ENCODE measurements at places on chromosomes 5 and 9.

GRCh38 chr5:111856876-111857466 lies 100.0 kb upstream of the NREP start:
- DNase-seq, result no peak

GRCh38 chr5:80837679-80838078 lies 122.5 kb upstream of the RASGRF2 start:
- no peak for DNase-seq

- no peak for DNase-seq
Observed at GRCh38 chr9:94649100-94649819, 9.9 kb upstream of the FBP1 start.

DNA sequence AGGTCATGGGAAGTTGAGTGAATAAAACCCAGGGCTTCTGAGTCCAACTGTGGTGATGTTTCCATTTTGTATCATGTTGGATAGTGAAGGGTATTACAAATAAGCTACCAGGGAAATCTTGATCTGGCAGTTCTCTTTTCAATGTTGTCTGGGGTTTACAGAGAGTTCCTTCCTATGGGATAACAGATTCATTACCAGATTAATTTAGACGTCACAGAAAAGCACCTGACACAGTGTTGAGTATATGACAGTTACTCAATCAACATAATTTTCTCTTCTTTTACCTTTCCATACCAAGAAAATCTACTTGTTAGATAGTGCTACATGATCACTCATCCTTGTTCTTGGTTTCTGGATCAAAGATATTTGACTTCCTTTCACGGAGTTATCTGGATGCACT lies 270.9 kb downstream of the ACTL7B start:
- no peak for DNase-seq

GRCh38 chr5:77844373-77844622 lies 68.2 kb upstream of the TBCA start:
- DNase-seq, result no peak

GRCh38 chr5:29240379-29240778 lies 1953.1 kb upstream of the CDH6 start:
- DNase-seq, result no peak

GRCh38 chr5:6712577-6713273 lies 507 bp upstream of the TENT4A start:
- peak; percentile 96 for DNase-seq

- no peak for DNase-seq
Observed at GRCh38 chr5:92265804-92266203, 882.7 kb upstream of the ARRDC3 start.

DNA sequence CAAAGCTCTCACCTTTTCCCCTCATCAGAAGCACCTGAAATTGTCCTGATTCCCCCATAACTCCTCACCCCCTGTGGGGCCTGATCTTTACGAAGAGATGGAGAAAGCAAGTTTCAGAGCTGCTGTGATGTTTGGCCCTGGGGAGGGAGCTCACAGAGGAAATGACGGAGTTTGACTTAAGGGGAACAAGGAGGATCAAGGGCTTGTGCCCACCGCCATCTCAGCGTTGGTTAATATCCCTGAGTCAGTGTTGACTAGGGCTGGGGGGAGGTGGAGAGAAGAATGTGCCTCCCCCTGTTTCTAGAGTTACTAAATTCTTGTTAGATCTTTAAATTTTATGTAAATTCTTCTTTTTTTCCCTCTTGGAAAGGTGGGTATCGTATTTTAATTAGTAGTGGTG lies 27.8 kb downstream of the FGF18 start:
- no peak for DNase-seq

DNA sequence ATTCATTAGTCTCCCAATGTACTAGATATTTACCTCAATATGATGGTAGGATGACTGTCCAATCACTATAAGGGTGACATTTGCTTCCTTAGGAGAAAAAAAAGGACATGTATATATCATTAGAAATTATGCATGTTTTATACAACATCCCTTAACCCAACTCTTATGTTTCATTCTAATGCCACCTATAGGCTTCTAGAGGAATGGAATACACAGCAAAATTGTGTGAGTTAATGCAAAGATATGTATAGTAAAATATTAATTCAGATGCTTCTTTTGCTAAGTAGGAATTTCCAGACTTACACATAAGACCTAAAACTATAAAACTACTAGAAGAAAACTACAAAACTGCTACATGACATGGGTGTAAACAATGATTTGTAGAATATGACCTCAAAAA lies 3.5 kb downstream of the PRXL2C start:
- peak; percentile 31 for DNase-seq

- DNase-seq, result no peak
Observed at GRCh38 chr9:131045300-131046092, 36.5 kb downstream of the LAMC3 start.

- no peak for DNase-seq
Observed at GRCh38 chr9:18730241-18730640, 256.3 kb downstream of the ADAMTSL1 start.

DNA sequence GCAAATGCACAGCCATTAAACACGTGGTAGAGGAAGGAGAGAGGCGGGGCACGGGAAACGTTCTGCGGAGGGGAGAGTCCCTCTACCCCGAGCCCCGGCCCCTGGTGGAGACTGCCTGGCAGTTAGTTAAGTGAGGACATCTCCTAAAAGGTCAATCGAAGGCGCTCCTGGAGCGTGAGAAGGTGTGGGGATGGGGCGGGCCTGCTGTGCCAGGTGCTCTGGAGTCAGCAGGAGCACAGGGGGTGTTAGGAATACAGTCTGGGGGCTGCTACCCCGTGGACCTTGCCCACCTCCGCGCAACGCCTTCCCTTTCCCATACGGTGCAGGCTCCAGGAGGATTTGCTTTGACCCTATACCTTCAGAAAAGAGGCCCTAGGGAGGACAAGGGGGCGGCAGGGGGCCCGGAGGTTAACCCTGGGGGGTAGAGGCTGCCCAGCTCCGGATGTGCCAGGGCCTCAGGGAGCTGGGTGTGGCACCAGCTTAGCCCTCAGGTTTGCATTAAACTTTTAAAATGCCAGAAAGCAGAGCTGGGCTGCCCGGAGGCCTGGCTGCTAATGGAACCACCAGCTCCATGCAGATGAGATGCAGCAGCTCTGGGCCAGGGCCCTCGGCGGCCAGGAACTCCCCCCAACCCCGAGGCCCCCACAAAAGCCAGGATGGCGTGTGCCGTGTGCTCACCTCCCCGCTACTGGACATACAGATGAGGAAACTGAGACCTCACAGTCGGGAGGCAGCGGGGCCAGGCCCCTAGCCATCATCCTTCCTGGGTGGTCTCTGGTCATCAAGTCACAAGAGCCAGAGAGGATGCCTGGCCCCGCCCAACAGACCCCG lies 39.2 kb downstream of the NACC2 start:
- no peak for DNase-seq

DNA sequence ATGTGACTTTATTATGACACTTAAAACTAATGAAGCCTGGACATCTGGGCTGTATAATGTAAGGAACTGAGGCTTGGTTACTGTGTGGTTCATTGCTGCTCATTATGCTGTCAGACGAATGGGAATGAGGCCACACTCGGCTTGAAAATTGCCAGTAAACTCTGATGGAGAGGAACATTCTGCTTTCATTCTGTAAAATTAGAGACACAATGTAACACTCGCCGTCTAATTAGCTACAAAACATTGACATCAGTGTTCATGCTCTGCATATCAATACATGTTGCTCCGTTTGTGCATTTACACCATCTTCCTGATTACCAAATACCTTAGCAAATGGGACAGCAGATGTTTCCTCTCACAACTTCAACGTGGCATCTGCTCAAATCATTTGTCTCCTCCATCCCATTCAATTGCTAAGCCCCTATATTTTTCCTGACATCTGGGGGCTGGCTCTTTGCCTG lies 133.0 kb downstream of the SLC28A3 start:
- DNase-seq, result no peak

- no peak for DNase-seq
Observed at GRCh38 chr5:96984506-96985192, 48.8 kb downstream of the LNPEP start.

DNA sequence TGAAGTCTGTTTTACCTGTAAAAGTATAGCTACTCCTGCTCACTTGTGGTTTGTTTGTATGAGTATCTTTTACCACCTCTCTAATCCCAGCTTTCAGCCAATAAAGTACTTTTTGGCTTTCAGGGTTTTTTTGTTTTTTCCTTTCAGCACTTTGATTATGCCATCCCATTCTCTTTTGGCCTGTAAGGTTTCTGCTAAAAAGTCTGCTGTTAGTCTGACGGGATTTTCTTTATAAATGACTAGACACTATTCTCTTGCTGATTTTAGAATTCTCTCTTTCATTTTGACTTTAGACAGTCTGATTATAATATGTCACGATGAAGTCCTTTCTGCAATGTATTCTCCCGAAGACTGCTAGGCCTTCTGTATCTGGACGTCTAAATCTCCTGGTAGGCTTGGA lies 37.2 kb downstream of the TEX10 start:
- DNase-seq, result no peak

- DNase-seq, result no peak
Observed at GRCh38 chr5:88707216-88707965, 175.6 kb downstream of the MEF2C start.

DNA sequence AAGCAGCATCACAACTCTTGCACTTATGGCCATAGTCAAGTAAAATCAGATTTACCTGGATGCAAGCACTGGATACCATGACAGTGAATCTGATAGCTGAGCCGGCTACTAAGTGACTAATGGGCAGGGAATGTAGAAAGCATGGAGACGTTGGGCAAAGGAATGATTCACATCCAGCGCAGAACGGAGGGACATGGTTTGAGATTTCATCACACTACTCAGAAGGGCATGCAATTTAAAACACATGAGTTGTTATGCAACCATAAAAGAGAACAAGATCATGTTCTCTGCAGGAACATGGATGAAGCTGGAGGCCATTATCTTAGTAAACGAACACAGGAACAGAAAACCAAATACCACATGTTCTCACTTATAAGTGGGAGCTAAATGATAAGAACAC lies 169.1 kb upstream of the PIK3R1 start:
- DNase-seq, result no peak

GRCh38 chr5:38672059-38672788 lies 115.8 kb upstream of the LIFR start:
- peak; percentile 36 for DNase-seq

Data from NCI-H510A treated with DMSO at 0.1 percent for 48 hours (cell line).